Stimulated activated CD8-positive, alpha-beta memory T cell treated with anti-CD3 and anti-CD28 coated beads, Interleukin-7, amount 100 ng/mL, for 24 hours (primary cell): ENCODE measurements at places on chromosomes 11 and 22.

DNA sequence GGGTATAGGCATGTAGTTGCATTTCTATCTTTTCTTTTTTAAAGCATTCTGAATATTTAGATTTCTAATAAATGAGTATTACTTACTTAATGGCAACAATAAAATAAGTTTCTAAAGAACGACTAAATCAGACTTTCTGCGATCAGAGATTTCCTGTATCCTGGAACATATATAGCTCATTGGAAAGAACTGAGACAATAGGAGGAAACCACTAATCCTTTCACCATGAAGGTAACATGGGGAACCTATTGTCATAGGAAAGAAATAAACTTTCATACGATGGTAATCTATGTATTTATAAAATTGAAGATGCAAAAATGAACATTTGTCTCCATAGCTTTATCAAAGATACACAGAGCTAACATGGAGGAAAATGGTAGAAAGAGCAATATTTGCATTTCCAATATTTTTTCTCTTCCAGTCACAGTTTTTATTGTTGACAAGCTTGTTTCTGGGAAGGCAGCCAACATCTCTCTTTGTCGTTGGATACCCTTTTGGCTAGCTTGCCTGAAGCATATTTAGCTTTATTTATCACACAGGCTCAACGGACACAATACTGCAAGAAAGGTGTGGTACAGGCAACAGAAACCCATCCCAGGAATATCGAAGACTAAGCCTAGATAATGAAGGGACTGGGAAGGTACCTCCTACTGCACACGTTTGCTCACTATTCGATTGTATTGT is 293.3 kb upstream of the MPPED2 start:
- no peak for DNase-seq

- DNase-seq: no peak
Measured at GRCh38 chr11:16883174-16883573, 131.0 kb downstream of the PLEKHA7 start.

DNA sequence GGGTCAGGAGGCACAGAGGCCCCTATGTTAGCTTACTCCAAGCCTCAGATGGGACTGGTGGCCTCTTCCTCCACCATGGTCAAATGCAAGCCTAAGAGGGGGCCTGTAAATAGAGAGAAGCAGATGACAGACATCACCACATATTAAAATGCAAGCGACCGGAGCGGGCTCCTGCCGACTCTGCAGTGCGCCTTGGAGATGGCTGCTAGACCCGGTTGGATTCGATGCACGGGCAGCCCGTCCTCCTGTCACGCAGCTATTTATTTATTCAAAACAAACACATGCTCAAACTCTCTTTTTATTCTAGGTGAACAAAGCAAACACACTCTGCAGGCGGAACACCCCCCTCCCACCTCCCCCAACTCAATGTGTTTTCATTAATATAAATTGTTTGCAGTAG is 208.0 kb downstream of the DSCAML1 start:
- no peak for DNase-seq

DNA sequence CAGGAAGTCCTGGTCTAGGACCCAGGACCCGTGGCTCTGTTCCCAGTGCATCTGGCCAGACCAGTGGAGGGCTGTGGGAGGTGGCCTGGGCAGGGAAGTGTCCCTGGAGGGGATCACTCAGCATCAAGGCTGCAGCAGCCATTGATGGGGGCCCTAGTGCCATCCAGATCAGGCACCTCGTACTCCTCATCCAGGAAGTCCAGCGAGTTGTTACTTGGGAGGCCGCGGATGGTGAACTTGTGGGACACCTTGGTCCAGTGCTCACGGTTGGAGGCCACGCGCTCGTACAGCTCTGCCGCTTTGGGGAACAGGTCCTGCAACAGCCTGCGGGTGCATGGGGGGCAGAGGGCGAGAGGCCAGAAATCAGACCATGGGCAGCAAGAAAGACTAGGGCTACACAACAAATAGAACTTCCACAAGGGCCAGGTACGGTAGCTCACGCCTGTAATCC is 96.9 kb downstream of the PDE2A start:
- DNase-seq: no peak

DNA sequence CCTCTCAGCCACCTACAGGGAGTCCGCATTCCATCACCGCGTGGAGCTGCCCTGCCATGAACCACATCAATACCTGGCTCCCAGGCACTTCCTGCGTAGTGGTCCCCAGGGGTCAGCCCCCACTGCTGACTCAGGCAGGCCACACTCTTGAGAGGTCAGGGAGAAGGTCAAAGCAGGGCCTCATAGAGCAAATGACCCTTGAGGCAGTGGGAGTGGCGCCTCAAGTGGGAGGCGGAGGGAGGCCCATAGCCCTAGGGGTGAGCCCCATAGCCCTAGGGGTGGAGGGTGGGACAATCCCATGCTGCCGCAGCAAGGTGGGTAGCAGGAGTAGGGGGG is 5.0 kb downstream of the PRDX5 start:
- DNase-seq: no peak

DNA sequence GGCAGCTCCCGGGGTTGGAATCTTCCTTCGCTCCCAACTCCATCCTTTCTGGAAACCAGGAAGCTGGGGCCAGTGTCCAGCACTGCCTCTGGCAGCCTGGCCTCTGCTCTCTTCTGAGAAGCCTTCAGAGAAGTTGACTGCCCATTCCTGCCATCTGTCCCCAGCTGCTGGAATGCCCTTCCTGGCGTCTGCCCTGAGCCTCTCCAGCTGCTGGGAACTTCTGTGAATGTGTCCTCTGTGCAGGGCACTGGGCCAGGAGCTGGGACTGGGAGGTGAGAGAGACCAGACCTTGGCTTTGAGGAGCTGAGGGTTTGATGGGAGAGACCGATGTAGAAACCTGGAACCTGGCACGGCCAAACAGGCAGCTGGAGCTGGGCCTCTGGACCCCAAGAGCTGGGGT is 5.9 kb upstream of the SOX10 start:
- DNase-seq: no peak

DNA sequence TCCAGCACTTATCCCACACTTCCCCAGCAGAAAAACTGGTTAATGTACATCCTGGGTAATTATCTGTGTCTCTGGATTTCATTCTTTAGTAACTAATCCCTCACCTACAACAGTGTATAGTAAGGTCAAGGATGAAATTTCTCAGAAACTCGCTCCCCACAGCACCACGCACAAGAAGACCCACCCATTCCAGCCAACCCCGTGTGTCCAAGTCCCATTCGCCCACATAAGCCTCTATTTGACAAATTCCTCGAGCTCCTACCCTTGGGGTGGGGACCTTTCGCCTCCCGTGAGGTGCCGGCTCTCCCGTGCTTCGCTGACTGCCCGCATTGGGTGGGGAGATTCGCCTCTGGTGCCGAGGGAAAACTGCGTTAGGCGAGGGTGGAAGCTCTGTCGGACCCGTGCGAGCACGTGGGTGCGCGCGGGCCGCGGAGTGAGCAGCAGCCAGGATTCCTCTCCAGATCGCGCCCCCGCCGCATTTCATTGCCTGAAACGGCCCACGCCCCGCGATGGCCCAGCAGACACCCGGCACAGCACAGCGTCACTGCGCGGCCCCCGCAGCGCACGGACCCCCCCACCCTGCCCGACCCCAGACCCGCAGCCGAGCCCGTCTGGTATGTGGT is 866 bp downstream of the EXPH5 start:
- no peak for DNase-seq

GRCh38 chr11:27477831-27478230 is 5.2 kb upstream of the LGR4 start:
- DNase-seq: no peak

- no peak for DNase-seq
Measured at GRCh38 chr22:43220625-43221380, 33.9 kb upstream of the TTLL12 start.

DNA sequence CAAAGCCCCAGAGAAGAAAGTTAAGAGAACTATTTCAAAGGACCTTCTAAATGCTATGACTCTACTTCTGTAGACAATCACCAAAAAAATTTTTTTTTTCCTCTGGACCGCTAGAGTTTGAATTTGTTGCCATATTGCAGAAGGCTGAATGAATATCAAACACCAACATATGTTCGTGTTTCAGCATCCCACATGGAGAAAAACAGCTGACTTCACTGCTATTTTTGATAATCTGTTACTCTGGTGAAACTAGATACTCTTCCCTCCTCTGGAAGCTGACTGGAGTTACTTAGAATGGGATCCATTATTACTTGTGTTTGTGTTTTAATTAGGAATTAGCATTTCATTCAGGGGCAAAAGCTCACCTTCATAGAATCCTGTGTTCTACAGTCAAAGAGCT is 447.0 kb downstream of the AASDHPPT start:
- DNase-seq: no peak

- no peak for DNase-seq
Measured at GRCh38 chr11:95465887-95466286, 234.9 kb upstream of the SESN3 start.

- DNase-seq: no peak
Measured at GRCh38 chr22:49093192-49093880, 734.3 kb downstream of the BRD1 start.

DNA sequence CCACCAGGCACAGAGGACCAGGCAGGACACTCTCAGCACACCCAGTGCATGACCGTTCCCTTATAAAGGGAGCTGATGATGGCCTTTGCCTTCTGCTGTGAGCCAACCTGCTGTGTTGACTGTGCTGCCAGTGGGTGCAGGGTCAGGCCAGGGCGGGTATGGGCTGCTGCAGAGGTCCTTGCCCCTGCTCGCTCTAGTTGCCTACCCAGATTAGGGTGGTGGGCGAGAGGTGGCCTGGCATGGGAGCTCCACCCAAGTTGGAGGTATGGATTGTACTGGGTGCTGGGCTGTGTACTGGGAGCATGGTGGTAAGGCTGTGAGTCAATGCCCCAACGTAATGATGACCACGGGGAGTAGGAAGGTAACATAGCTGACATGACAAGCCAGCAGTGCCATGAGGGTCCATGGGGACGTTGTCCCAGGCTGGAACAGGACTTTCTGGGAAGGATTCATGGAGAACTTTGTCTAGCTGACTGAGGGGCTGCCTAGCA is 24.5 kb upstream of the CYP2D6 start:
- DNase-seq: no peak

DNA sequence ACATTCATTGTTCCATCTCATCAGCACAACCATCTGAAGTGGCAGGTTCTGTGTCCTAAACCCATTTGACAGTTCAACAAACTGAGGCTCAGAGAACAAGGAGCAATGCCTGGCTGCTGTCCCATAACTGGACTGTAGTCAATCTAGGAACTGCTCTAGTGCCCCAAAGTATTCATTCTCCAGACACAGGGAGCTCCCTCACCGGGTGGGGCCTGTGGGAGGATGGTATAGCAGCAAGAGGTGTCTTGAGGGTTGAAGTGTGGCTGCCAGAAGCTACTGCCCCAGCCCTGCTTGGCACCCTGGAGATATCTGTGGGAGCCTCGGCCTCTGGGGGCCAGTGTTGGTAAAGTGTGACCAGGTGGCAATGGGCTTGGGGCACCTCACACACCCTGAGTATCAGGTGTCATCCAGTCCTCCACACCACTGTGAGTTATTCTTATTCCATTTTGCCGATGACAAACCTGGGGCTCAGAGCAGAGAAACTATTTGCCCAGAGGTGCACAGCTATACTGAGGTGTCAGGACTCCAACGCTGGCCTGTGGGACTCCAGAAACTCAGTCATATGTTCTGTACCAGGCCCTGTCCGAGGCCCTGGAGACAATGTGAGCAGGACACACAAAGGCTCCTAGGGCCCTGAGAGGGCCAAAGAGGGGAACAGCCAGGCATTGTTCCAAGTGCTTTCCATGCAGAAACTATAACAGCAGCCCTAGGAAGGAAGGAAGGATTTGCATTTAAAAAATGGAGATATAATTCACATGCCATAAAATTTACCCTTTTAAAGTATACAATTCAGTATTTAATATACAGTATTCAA is 46.0 kb upstream of the KLHL35 start:
- DNase-seq: no peak
